ENCODE measurements at places on chromosomes 11 and 22. TPM values are rescaled to one million over a fixed set of nuclear protein-coding genes. Genes with fewer than 3 reads are reported as not detected.

Gene SYT8
- total RNA-seq, result not detected

Gene ZPR1
- 171 TPM for total RNA-seq

Gene CTTN
- 166 TPM for total RNA-seq

Gene MEI1
- total RNA-seq, result not detected

Gene ARHGAP8
- total RNA-seq, result not detected

Gene ENTHD1
- 0.21 TPM for total RNA-seq

Gene AMOTL1
- 32.6 TPM for total RNA-seq

Gene OR8D4
- not detected for total RNA-seq

Gene MGAT3
- 9.8 TPM for total RNA-seq

Gene MYBPC3
- not detected for total RNA-seq

Gene ZNF215
- total RNA-seq, result not detected

DNA sequence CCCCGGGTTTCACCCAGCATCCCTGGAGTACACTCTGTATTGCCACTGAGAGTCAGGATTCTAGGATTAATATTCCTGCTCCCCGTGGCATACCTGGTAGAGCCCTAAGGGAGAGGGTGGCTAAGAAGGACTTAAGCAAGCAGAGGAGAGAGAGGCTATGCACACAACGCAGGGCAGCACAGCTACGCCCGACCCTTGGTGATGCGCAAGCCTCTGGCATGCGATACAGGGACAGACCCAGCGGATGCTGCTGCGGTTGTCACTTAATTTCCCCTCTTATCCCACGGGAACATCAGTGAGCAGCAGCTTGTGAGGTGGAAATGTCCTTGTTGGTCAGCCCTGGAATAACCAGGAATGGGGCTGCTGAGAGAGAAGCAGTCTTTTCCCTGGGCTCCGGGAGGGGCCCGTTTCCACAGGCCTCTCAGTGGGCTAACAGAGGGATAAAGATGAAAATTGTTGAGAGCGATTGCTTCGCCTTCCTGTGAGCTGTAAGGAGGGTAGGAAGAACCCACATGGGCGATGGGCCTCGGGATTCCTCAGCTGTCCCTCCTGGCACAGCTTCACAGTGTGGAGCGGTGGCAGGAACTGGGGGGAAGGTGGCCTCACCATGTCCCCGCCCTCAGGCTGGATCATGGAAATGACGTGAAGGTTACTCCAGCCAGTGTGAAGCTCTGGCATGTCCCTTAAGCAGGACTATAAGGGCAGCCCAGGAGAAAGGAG, 48.4 kb upstream of the RAB1B start:
- H3K36me3 ChIP-seq, result peaks cover 41% of the 10 kb centered on the region
- H3K4me3 ChIP-seq, result no peak overlapping the region
- DNase-seq, result peak; percentile 46
- no peak overlapping the region for H3K27ac ChIP-seq
- H3K27me3 ChIP-seq, result no peaks in the 10 kb centered on the region

DNA sequence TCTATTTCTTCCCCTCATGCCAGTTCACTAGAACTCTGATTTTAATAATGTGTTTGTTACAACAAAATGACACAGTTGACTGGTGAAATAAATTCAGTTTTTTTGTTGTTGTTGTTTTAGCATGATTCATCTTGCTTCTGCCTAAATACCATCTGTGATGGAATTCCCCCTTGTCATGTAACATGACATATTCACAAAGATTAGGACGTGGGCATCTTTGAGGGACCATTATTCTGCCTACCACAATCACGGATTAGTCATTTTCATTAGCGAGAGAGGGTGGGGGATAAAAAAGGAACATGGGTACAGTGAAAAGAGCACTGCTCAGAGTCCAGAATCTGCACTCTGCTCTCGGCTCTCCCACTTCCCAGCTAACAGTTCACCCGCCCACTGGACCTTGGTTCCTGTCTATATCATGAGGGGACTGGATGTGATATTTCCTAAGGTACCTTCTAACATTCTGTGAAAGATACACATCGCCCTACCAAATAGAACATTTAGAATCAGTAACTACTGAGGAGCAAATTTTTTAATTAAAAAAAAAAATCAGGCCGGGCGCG, 11.3 kb downstream of the HTATIP2 start:
- no peak for DNase-seq
- H3K4me3 ChIP-seq, result no peak overlapping the region
- no peaks in the 10 kb centered on the region for H3K4me1 ChIP-seq

- H3K4me1 ChIP-seq, result no peaks in the 10 kb centered on the region
- no peaks in the 10 kb centered on the region for H3K36me3 ChIP-seq
- DNase-seq, result no peak
- H3K4me3 ChIP-seq, result no peak overlapping the region
- H3K27me3 ChIP-seq, result no peaks in the 10 kb centered on the region
Measured at GRCh38 chr11:13140873-13141655, 131.9 kb downstream of the RASSF10 start.

- no peaks in the 10 kb centered on the region for H3K36me3 ChIP-seq
- no peak for DNase-seq
- no peak overlapping the region for H3K27ac ChIP-seq
- no peaks in the 10 kb centered on the region for H3K4me1 ChIP-seq
Measured at GRCh38 chr22:18032455-18033101, 8.2 kb upstream of the MICAL3 start.

DNA sequence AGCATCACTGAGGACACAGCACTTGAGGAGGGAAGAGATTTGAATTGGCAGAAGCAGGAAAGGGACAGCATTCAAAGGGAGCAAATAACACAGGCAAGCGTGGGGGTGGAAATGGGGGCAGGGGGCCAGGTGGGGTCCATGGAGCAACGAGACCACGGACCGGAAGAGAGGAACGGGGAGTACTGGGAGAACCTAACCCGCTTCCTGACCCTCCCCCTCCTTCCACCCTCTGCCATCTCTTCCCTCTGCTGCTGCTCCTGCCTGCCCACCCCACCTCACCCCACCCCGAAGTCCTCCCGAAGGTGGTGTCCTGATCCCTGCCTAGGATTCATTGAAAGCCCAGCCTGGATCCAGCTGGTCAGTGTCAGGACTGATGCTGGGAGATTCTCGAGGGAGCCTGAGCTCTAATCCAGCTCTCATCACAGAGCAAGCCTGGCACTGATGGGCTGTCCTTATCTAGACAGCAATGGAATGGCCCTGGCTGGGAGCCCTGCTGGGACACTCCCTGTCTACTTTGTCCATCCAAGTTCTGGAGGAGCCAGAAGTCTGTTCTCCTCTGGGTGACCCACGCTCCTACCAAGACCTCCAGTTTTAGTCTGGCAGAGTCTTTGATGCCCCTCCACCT, 105.0 kb downstream of the TRIM29 start:
- H3K4me3 ChIP-seq, result no peak overlapping the region
- no peak overlapping the region for H3K27ac ChIP-seq
- H3K36me3 ChIP-seq, result no peaks in the 10 kb centered on the region
- no peaks in the 10 kb centered on the region for H3K27me3 ChIP-seq
- H3K4me1 ChIP-seq, result no peaks in the 10 kb centered on the region

DNA sequence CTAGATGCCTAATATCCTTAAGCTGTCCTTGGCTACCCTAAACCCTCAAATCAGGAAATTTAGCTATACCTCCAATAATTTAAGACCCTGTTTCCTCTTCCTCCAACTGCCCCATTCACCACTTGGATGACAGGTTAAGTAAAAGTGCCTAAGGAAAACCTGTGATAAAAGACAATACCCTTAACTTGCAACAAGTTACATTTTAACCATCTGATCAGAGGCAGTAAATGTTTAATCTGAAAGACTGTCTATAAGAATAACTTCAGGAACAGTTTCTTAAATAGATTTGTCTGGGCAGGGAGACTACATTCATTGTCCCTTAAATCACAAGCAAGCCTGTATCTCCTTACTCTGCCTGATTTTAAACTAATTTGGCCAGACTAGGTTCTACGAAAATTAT, 129.1 kb downstream of the APOL5 start:
- H3K36me3 ChIP-seq, result no peaks in the 10 kb centered on the region
- no peaks in the 10 kb centered on the region for H3K27me3 ChIP-seq
- H3K4me3 ChIP-seq, result no peak overlapping the region
- H3K4me1 ChIP-seq, result peaks cover 10% of the 10 kb centered on the region

DNA sequence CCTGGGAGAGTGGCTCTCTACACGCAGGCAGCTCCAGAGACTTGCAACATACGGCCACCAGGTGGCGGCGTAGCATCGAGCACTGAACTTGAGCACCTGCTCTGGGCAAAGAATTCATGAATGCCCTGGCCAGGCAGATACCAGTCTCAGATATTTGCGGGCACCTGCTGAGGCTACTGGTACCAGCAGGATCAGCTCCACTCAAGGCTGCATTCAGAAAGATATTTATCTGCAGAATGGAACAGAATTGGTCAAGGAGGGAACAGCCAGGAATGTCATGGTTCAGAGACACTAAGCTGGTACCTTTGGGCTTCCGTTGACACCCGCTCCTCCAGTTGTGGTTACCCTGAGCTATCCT, 10.8 kb upstream of the CCDC86 start:
- DNase-seq, result peak; percentile 90
- no peak overlapping the region for H3K27ac ChIP-seq
- H3K27me3 ChIP-seq, result no peaks in the 10 kb centered on the region
- no peaks in the 10 kb centered on the region for H3K36me3 ChIP-seq

DNA sequence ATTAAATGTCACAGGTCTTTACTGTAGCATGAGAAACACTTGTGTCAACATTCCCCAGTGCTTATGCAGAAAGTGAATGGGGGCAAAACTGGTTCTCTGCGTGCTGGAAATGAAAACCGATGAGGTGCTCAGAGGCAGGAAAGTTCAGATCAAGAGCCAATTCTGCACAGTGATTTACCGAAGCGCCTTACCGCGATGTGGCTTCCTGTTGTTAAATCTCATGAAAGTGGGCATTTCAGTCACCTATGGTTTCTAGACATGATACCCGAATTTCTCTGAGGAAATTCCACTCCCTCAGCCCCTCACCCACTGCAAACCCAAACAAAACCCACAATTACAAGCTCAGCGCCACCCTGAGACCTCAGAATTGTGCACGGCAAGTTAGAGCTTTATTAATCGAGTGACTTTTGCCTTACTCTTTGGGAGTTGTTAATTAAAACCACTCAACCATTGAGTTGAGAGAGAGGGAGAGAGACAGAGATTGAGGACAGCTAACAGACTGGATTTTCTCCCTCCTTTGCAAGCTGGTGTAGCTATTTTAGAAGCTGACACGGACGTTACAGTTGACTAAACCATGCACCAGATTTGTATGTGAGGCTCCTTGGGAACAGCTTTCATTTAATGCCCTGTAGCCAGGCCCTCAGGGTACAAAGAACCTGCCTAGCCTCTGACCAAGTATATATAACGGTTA, 196.4 kb downstream of the DBX1 start:
- H3K27ac ChIP-seq, result peak overlapping the region; percentile 46
- no peak for DNase-seq
- no peak overlapping the region for H3K4me3 ChIP-seq

DNA sequence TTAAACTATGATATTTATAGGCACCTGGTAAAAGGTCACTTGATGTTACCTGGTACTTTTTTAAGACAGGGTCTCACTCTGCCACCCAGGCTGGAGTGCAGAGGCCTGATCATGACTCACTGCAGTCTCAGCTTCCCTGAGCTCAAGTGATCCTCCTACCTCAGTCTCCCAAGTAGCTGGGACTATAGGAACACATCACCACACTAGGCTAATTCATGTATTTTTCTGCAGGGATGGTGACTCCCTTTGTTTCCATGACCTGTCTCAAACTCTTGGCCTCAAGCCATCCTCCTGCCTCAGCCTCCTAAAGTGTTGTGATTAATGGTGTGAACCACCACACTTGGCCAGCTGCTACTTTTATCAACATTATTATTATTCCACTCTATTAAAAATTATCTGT, 47.6 kb downstream of the OR4C45 start:
- H3K27me3 ChIP-seq, result no peaks in the 10 kb centered on the region
- H3K36me3 ChIP-seq, result no peaks in the 10 kb centered on the region
- H3K4me3 ChIP-seq, result no peak overlapping the region

GRCh38 chr11:23931443-23931842, 565.4 kb upstream of the LUZP2 start:
- no peaks in the 10 kb centered on the region for H3K36me3 ChIP-seq
- DNase-seq, result no peak
- no peak overlapping the region for H3K27ac ChIP-seq
- no peaks in the 10 kb centered on the region for H3K27me3 ChIP-seq
- no peak overlapping the region for H3K4me3 ChIP-seq

DNA sequence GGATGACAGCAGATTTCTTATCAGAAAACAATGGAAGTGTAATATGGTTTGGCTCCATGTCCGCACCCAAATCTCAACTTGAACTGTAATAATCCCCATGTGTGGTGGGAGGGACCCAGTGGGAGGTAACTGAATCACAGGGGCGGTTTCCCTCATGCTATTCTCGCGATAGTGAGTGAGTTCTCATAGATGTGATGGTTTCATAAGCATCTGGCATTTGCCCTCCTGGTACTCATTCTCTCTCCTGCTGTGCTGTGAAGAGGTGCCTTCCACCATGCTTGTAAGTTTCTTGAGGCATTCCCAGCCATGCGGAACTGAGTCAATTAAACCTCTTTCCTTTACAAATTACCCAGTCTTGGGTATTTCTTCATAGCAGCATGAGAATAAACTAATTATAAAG, 81.0 kb upstream of the SCUBE2 start:
- no peaks in the 10 kb centered on the region for H3K27me3 ChIP-seq
- H3K4me1 ChIP-seq, result no peaks in the 10 kb centered on the region
- H3K27ac ChIP-seq, result no peak overlapping the region
- DNase-seq, result no peak
- H3K36me3 ChIP-seq, result peaks cover 53% of the 10 kb centered on the region

DNA sequence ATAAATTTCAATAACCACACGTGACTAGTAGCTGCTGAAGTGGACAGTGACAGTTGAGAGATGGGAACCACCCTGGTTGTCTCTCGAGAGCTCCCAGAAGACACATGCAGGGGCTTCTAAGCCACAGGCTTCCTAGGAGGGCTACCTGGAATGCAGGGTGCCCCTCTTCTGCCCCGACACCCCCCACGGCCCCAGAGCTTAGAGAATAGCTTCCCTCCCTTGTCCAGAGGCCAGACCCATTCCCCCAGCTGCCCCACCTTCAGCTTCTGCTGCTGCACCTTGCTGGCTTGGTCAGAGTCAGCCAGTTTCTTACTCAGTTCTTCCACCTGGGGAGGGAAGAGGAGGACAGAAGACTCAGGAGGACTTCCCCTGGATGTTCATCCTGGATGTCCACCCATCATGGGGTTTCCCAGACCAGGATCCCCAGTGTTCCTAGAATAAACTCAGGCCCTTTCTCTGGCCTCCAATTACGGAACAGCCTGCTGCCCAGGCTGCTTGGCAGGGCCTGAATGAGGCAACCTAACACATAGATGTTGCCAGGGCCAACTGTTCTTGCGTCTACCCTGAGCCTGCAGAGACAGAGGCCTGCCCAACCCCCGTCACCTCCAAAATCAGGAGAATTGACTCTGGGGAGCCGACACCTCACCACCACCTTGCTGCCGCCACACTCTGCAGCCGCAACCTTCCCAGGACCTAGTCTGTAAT, 12.0 kb downstream of the IL18BP start:
- peaks cover 100% of the 10 kb centered on the region for H3K36me3 ChIP-seq
- no peaks in the 10 kb centered on the region for H3K27me3 ChIP-seq
- H3K4me3 ChIP-seq, result no peak overlapping the region
- DNase-seq, result peak; percentile 58
- no peak overlapping the region for H3K27ac ChIP-seq

GRCh38 chr11:96045622-96046456, 121.9 kb upstream of the MTMR2 start:
- H3K4me3 ChIP-seq, result peak overlapping the region; percentile 37
- no peaks in the 10 kb centered on the region for H3K4me1 ChIP-seq

GRCh38 chr22:35567351-35568141, 26.9 kb downstream of the RASD2 start:
- no peak for DNase-seq
- no peak overlapping the region for H3K27ac ChIP-seq
- no peaks in the 10 kb centered on the region for H3K36me3 ChIP-seq
- H3K27me3 ChIP-seq, result no peaks in the 10 kb centered on the region

Measured in ascending aorta (tissue), 2 donors.